Mesenteric fat pad (tissue), 1 donor: ENCODE measurements at places on chromosomes 12 and 14. TPM values are rescaled to one million over a fixed set of nuclear protein-coding genes. Genes with fewer than 3 reads are reported as not detected.
A peak's percentile ranks its signal among the peaks of the same experiment; 100 is the strongest.

CCDC92 gene
- 68.7 TPM for total RNA-seq

DLK1 gene
- total RNA-seq = not detected

GLT1D1 gene
- 4.1 TPM for total RNA-seq

RBM19 gene
- total RNA-seq = 30.4 TPM

GNB3 gene
- 1.2 TPM for total RNA-seq

ANKRD13A gene
- total RNA-seq = 29.8 TPM

STYK1 gene
- not detected for total RNA-seq

ADAM21 gene
- 0.13 TPM for total RNA-seq

DYRK4 gene
- 14.9 TPM for total RNA-seq

HSPA2 gene
- total RNA-seq = 9.5 TPM

FAM90A1 gene
- total RNA-seq = 0.48 TPM

SSTR1 gene
- total RNA-seq = 0.29 TPM

DNA sequence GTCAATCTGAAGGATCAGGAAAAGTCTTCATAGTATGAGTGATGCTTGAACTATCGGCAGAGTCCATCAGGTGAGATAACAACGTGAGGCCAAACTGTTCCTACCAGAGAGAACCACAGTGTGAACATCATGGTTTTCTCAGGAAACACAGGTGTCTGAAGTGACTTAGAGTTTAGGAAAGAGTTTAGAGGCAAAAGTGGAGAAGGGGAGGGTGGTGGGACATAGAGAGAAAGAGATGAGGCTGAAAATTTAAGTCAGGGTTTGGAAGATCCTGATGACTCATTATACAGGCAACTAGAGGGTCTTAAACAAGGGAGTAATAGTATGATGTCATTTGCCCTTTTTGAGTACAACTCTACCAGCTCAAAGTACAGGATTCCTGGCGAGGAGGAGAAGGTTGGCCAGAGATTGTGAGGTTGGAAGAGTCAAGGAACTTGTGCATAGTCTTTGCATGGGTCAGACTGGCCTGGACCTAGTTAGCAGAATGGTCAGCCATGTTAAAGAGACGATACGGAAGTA lies 16.0 kb downstream of the CPNE8 start:
- DNase-seq = no peak

DNA sequence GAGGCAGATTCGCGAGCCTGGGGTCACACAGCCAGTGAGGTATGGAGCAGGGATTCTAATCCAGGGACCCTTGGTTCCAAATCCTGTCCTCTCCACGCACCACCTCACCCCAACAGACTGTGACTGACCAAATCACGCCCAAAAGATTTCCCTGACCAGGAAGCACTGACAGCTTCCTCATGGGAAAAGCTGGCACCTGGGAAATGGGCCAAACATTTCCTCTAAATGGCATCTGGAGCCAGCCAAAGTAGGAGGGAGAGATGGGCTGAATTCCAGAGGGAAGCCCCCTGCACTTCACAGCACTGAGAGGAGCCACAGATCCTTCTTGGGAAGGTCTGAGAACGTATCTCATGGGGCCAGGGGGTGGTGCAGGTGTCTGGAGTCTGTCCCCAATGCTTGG lies 28.8 kb downstream of the CCDC92 start:
- peak; percentile 60 for DNase-seq

DNA sequence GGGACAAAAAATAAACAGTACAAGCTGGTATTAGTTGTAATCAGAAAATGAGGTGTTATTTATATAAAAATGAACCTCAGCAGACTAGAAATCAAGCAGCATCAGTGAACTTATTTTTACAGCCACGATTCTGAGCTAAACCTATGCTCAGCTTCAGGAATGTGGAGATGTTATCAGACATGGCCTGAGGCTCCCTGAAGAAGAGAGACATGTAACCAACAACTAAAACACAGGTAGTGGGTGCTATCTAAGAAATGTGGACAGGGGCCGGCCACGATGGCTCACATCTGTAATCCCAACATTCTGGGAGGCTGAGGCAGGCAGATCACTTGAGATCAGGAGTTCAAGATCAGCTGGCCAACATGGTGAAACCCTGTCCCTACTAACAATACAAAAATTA lies 534.3 kb downstream of the VRK1 start:
- DNase-seq = no peak

GRCh38 chr14:104557766-104558165 lies 21.8 kb upstream of the C14orf180 start:
- no peak for DNase-seq

- DNase-seq = no peak
These were observed 18.4 kb downstream of the FGD6 start for GRCh38 chr12:95198914-95199313.

DNA sequence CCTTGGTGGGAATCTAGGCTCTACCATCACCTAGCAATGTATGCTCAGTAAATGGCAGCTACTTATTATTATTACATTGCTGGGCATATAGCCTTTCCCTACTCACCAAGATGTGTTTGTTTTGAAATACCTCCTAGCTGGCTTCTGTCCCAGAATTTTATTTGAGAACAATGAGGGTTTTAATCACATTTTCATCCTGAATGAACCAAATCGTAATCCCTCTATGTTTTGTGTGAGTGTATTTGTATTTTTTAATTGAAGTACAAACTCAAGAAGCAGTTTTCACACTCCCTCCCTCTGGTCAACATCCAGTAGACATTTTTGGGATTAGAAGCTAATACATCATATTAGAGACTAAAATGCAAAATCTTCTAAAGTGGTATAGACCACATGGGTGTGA lies 7.6 kb downstream of the SLC7A8 start:
- no peak for DNase-seq

DNA sequence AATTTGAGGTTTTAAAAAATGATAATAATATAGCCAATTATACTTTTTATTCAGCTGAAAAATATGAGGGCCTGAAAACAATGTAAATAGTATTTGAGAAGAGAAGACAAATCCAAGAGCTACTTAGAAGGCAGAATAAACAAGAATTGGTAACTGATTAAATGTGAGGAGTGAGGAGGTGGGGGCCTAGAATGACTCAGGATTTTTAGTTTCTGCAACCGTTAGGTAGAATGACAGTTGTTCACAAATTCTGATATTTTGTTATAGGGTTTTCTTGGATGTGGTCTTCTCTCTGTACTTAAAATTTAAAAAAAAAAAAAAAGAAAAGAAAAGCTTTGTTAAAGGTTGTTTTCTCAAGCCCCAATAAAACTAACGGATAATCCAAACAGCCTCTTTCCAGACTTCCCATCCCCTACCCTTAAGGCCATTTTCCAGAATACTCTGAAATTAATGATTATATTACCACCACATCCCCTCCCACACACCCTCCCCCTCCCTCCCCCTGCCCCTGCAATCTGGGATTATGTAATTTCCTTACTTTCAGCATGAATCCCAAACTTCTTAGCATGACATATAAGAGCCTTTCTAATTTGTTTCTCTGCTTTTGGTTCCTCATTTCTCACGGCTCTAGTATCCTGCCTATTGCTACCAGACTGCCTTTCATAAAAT lies 50.4 kb downstream of the LRP6 start:
- no peak for DNase-seq

DNA sequence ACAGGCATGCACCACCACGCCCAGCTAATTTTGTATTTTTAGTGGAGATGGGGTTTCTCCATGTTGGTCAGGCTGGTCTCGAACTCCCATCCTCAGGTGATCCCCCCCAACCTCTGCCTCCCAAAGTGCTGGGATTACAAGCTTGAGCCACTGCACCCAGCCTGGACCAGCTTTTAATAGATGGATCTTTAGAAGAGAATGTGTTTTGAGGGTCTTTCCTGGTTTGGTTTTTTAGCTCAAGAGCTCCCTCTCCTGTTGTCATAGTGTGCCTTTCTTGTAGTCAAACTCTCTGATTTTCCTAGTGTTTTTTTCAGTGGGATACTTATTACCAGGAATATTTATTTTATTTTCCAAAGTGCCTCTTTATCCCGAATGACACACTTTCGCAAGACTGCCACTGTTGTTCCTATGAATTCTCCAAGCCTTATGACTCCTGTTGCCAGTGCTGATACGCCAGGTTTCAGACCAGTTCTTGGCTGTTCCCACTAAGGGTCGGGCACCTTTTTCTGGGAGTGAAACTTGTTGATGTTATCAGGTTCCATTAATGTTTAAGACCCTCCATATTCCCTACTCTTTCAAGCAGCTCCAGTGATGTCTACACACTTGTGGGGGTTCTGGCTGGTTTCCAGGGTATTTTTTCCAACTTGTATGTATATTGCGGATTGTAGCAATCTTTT lies 31.5 kb upstream of the LIMA1 start:
- peak; percentile 53 for DNase-seq

- DNase-seq = no peak
These were observed 108.4 kb downstream of the ESRRB start for GRCh38 chr14:76484355-76484754.

DNA sequence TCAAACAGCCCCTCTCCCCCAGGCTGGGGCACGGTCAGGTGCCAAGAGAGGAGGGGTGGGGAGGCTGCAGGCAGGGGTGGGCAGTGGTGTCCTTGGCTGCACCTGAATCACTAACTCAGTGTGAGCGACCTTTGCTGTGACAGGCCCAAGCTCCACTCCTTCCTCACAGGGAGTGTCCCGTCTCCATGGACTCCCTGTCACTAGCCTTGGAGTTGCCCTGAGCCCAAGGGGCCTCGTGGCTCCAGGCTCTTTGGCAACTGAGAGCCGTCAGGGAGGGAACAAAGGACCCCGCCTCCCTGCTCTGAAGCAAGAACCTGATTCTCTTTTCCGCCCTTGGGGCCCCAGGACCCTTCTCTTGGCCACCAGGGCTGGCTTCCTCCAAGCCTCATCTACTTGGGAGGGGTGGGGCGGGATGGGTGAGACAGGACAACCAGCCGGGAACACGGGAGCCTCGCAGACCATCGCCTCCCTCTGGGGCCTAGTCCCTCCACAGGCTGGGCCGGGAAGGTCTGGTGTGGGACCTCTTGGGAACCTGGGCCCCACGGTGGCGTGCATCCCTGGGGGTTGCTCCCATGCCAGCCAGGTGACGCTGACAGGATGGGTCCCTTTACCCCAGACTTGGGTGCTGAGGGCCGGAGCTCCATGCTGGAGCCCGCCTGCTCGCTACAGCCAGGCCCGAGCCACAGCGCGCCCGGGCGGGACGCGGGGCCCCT lies 935 bp upstream of the ADSS1 start:
- DNase-seq = no peak

GRCh38 chr12:131487388-131488124 lies 223.3 kb upstream of the SFSWAP start:
- DNase-seq = no peak

DNA sequence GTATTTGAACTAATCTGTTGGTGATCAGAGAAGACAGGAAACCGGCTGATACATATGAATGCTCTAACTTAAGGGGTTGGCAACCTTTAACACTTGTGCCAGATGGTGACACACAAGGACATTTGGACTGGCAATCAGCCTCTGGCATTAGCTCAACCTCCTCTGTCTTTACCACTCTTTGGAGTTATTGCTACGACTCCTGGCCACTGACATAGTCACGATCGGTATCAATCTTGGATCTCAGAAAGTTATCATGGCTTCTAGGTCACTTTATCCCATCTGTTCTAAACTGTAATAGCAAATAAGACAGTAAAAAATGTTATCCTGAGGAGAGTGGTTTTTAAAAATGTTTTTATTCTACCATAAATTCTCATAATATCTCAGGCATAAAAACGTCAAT lies 575.2 kb upstream of the MDGA2 start:
- DNase-seq = no peak

DNA sequence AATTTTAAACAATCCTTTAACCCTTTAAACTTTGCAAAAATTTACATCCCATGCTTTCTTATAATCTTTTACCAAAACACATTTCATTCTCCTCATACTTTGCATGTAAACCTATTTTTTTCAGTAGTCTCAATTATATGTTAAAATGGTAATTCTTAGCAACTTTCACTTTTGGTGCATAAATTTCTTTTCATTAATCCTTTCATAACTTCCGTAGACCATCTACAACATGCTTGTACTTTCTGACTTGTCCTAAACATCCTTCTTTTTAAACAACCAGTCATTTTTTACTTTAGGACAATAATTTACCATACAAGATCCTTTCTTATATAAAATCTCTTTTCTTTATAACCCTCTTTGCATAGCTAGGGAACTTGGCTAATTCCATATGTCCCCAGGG lies 19.5 kb downstream of the CCDC91 start:
- no peak for DNase-seq

- DNase-seq = no peak
These were observed 451.9 kb upstream of the FBXO33 start for GRCh38 chr14:39884091-39884490.
